T-helper 1 cell (primary cell): ENCODE measurements at places on chromosomes 11 and 22.

- DNase-seq = no peak
Observed at GRCh38 chr11:45924036-45924915, 1.8 kb downstream of the LARGE2 start.

DNA sequence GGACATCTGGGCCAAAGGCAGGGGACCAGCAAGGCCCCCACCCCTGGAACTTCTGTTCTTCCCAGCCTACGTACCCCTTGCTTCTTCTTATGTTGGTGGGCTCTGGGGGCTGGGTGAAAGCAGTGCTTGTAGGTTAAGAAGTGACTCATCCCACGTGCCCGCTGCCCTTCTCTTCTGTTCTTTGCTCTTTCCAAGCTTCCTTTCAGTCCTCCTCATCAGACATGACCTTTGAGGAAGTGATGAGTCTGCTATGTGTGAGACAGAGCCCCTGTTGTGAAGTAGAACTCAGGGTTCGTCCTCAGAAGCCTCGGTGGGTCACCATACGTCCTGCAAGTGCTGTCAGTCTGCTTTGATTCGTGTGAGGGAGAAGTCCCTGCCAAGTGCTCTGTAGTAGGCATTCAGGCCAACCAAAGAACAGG lies 12.7 kb downstream of the MED15 start:
- DNase-seq = no peak

- DNase-seq = no peak
Observed at GRCh38 chr11:112722148-112722547, 239.1 kb upstream of the NCAM1 start.

- no peak for DNase-seq
Observed at GRCh38 chr11:11570823-11571222, 51.0 kb downstream of the GALNT18 start.

GRCh38 chr11:5524756-5525155 lies 8.3 kb upstream of the UBQLNL start:
- no peak for DNase-seq

DNA sequence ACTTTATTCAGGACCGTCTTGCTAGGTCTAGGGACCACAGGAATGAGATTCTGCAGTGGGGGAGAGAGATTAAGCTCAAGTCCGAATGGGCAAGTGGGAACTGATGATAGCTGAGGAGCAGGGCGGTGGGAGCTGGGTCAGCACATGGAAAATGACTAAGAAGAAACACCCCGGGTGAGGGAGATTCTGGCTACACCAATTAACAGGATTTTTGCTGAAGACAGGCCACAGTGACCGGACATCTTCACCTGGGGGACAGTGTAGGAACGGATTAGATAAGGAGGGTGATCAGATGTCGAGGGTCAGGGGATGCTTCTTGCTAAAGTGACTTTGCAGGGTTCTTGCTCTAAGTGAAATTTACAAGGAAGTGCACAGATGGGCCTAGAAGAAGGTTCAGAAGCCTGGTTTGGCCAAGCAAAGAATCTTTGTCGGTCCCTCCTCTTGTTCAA lies 8.5 kb upstream of the DGCR8 start:
- DNase-seq = no peak

DNA sequence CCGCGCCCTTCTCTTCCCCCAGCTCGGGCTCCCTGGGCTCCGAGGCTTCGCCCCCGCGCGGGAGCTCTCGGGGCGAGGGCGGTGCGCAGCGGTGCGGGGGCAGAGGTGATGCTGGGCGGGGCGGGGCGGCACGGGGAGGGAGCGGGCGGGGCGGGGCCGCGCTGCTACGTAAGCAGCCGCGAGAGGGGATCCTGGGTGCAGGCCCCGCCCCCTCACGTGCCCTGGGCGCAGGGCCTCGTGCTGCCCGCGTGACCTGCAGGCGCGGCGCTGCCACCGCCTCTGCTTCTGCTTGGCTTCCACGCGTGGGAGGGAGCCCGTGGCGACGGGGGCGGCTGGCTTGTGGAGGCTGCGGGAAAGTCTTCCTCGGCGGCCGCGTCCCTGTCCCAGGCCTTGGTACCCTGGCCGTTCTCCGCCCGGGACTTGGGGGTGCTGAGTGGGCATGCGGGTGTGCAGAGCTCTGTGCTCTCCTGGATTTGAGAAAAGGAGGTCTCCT lies 132.6 kb upstream of the HSD17B12 start:
- DNase-seq = no peak

DNA sequence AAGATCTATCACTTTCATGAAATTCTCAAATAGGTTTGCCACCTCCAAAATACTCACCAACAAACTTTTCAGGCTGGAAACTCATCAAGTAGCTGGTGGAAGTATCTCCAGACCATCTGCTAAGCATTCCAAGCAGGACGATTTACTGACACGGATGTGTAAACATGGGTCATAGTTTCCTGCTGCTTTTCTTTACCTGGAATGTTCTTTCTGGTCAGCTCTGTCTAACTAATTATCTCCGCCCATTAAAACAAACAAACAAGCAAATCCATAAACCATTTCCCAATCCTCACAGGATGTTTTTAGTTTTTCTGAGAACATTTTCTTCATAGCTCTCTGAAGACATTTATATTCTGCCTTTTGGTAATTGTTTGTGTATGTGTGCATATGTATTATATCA lies 397.0 kb downstream of the METTL15 start:
- no peak for DNase-seq

- no peak for DNase-seq
Observed at GRCh38 chr11:65133724-65134123, 595 bp downstream of the SYVN1 start.

DNA sequence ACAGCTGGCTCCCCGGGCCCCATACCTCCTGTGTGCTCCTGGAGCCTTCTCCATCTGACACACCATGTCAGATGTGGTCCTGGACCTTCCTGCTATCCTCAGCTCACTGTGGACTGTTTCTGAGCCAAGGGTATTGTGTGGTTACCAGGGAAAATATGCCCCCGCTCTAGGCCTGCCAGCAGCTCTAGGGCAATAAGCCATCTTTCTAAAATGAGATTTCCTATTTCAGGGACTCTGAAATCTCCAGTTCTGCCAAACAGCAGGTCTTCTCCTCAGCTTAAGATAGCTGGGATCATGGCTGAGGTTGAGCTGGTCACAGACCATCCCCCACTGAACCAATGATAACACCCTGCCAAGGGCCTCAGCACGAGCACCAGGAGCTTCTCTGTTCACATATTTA lies 227.6 kb downstream of the ST3GAL4 start:
- DNase-seq = no peak

DNA sequence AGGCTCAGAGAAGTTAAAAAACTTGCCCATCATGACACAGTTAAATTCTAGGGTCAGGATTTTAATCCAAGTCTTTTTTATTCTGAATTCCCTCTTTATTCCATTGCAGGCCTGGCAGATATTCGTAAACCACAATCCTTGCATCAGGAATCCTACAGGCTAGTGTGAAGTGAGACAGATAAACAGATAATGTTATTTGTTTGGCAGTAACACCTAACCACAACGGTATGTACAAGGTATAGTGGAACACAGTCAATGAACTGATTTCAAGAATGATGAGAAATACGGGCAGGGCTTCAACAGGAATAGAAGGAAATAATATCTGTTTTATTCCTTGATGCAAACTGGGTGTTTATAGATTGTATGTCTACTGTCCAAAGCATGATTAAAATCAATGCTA lies 32.0 kb upstream of the NARS2 start:
- no peak for DNase-seq

DNA sequence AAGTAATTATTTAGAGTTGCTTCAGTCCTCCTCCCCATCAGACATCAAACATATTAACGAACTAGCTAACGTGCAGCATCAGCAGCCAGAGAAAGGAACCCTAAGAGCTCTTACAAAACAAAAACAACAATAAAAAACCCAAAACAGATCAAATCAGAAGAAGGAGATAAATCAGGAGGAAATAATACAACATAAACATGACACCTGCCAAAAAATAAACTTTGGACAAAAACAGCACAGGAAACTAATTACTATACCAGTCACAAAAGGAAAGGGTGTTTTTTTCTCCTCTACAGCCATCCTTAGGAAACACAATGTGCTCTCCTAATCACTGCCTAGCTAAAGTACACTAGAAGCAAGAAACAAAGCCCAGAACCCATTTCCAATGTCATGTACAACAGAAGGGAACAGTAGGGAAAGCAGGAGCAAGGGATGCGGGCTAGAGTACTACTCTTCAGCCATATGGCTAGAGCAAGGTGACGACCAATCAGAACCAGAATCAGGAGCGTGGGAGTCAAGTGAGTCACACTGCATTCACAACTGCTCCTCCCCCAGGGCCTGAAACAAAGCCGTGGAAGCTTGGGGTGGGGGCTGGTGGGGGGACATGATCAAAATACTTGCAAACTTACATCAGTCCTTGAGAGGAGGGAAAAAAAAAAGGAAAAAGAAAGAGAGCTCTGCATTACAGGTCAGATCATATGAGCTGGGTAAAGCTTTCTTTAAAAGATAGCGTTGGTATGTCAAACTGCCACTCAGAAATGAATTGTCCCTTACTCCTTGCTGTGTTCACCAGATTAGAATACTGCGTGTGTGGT lies 60.4 kb downstream of the LARGE2 start:
- no peak for DNase-seq

GRCh38 chr11:101929294-101929915 lies 13.1 kb upstream of the ANGPTL5 start:
- DNase-seq = no peak

GRCh38 chr11:95888852-95889251 lies 35.1 kb downstream of the MTMR2 start:
- DNase-seq = no peak

GRCh38 chr11:75477614-75477935 lies 44.6 kb upstream of the KLHL35 start:
- DNase-seq = no peak

- no peak for DNase-seq
Observed at GRCh38 chr11:75558939-75559843, 2.9 kb upstream of the SERPINH1 start.

DNA sequence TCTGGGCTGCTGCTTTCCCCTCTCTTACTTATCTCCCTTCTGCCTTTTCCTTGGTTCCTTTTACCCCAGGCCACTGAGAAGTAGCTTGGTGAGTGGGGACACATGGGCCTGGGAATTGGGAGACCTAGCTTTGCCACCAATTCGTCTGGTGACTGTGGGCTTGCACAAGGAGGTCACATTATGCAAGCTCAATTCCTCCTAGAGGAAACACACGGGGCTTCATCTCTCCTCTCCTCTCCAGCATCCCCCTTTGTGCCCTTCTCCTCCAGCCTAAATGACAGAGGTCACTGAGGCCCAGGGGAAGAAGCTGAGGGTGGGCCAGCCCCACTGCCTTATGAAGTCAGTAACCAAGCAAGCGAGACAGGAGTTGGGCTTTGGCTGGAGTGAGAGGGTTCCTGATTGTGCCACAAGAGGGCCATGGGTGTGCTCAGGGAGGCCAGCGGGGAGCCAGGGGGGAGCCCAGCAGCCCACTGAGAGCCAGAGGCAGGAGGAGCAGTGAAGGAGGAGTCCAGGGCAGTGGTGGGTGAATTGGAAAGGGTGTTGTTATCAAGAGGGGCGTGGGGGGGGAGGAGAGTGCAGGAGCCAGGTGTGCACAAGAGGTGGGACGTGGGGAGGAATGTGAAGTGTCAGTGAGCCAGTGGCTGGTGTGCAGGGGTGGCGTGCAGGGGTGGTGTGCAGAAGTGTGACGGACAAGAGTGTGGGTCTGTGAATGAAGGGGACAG lies 2.0 kb downstream of the CLCF1 start:
- no peak for DNase-seq
